ENCODE measurements at places on chromosomes 5 and 9. TPM values are rescaled to one million over a fixed set of nuclear protein-coding genes. Genes with fewer than 3 reads are reported as not detected.

- no peaks in the 10 kb centered on the region for H3K27me3 ChIP-seq
- no peak for DNase-seq
- peaks cover 34% of the 10 kb centered on the region for H3K36me3 ChIP-seq
- no peak overlapping the region for H3K4me3 ChIP-seq
- H3K27ac ChIP-seq: no peak overlapping the region
Observed at GRCh38 chr5:79392776-79393175, 121.2 kb downstream of the HOMER1 start.

DNA sequence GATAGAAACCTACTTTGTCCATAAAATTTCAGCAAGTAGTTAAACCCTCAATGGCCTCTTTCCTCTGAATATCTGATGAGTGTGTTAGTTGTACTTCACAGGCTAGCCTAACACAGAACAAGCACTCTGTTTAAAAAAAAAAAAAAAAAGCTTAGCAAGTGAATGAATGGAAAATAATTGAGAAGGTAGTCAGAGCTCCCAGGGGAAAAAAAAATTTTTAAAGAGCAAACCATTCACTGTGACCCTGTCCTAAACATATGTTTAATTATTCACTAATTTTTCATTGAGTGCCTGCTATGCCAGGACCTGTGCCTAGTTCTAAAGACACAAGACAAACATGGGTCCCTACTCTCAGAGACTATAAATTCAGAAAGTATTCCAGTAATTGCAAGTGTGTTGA, 69.3 kb downstream of the SH3RF2 start:
- no peaks in the 10 kb centered on the region for H3K36me3 ChIP-seq
- H3K4me1 ChIP-seq: no peaks in the 10 kb centered on the region
- no peaks in the 10 kb centered on the region for H3K27me3 ChIP-seq
- no peak overlapping the region for H3K4me3 ChIP-seq

DNA sequence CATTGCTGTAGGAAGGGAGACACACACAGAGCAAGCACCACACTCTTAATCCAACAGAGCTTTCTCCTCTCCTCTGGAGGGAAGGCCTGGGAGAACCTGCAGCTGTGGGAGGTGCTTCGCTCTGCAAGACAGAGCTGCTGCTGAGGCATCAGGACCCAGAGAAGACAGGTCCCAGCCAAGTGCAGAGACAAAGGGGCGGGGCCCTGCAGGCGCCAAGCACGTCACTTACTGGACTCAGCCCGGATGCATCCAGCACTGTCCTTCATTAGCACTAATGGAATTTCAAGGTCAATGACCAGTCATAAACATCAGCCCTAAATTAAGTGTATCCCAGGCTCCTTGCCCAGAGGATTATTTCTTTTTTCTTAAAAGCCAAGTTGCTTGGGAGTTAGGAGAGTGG, 337.1 kb upstream of the PANK3 start:
- H3K36me3 ChIP-seq: no peaks in the 10 kb centered on the region
- no peak overlapping the region for H3K27ac ChIP-seq
- DNase-seq: no peak
- H3K4me1 ChIP-seq: peaks cover 6% of the 10 kb centered on the region
- H3K4me3 ChIP-seq: no peak overlapping the region

GRCh38 chr9:97176206-97176605, 131.3 kb upstream of the CCDC180 start:
- no peak overlapping the region for H3K27ac ChIP-seq
- no peaks in the 10 kb centered on the region for H3K27me3 ChIP-seq
- H3K36me3 ChIP-seq: no peaks in the 10 kb centered on the region
- H3K4me3 ChIP-seq: no peak overlapping the region
- DNase-seq: no peak

- no peaks in the 10 kb centered on the region for H3K27me3 ChIP-seq
- no peak overlapping the region for H3K4me3 ChIP-seq
- DNase-seq: no peak
- no peaks in the 10 kb centered on the region for H3K36me3 ChIP-seq
Observed at GRCh38 chr9:5851445-5851844, 18.5 kb upstream of the ERMP1 start.

- H3K36me3 ChIP-seq: no peaks in the 10 kb centered on the region
- H3K4me3 ChIP-seq: no peak overlapping the region
- H3K4me1 ChIP-seq: no peaks in the 10 kb centered on the region
- DNase-seq: no peak
- H3K27ac ChIP-seq: no peak overlapping the region
- no peaks in the 10 kb centered on the region for H3K27me3 ChIP-seq
Observed at GRCh38 chr5:133729800-133730199, 117.5 kb upstream of the FSTL4 start.

DNA sequence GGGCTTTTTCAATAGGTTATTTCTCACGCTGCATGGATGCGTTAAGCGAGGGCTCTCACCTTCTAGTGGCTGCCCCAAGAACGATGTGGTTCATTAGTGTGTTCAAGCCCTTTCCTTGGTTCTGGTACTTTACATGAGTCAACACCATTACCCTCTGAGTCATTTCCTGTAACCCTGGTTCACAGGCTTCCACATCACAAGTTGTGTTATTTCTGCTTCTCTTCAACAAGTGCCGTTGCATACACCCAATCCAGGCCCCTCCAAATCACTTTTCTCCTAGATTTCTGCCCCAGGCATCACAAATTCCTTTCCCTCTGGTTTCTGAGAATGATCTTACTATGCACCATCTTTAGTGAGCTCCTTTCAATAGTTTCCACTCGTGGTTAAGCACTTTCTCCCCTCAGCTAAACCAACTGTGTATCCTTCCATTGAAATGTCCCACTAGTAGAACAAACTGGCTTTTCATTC, 69.5 kb upstream of the RAD23B start:
- H3K4me1 ChIP-seq: no peaks in the 10 kb centered on the region
- no peaks in the 10 kb centered on the region for H3K27me3 ChIP-seq
- H3K36me3 ChIP-seq: no peaks in the 10 kb centered on the region
- no peak overlapping the region for H3K4me3 ChIP-seq
- no peak for DNase-seq

- no peaks in the 10 kb centered on the region for H3K36me3 ChIP-seq
- no peaks in the 10 kb centered on the region for H3K27me3 ChIP-seq
- no peak overlapping the region for H3K27ac ChIP-seq
- H3K4me3 ChIP-seq: no peak overlapping the region
Observed at GRCh38 chr9:18379073-18379811, 94.7 kb upstream of the ADAMTSL1 start.

GRCh38 chr9:7937761-7938491, 138.3 kb upstream of the DMAC1 start:
- DNase-seq: no peak
- no peak overlapping the region for H3K4me3 ChIP-seq
- no peaks in the 10 kb centered on the region for H3K4me1 ChIP-seq
- H3K36me3 ChIP-seq: no peaks in the 10 kb centered on the region
- no peak overlapping the region for H3K27ac ChIP-seq
- no peaks in the 10 kb centered on the region for H3K27me3 ChIP-seq

DNA sequence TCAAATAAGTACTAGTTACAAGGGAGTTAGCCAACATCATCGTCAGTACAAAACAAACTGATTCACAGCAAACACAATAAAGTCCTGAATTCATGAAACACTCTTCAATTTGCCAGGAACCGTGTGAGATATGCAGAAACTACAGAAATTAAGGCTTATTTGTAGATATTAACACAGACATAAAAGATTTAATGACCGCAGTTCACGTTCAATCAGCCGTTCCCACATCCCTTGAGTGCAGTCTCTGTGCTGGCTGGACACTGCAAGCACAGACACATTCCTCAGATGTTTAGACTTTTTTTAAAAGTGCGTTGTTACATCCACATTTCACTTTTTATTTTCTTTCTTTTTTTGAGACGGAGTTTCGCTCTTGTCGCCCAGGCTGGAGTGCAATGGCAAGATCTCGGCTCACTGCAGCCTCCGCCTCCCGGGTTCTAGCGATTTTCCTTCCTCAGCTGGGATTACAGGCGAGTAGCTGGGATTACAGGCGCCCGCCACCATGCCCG, 566 bp upstream of the CEP78 start:
- peaks cover 4% of the 10 kb centered on the region for H3K36me3 ChIP-seq
- peak overlapping the region; percentile 69 for H3K27ac ChIP-seq
- no peaks in the 10 kb centered on the region for H3K27me3 ChIP-seq
- no peaks in the 10 kb centered on the region for H3K4me1 ChIP-seq

- DNase-seq: no peak
- no peaks in the 10 kb centered on the region for H3K27me3 ChIP-seq
- peaks cover 3% of the 10 kb centered on the region for H3K4me1 ChIP-seq
- H3K4me3 ChIP-seq: no peak overlapping the region
- no peaks in the 10 kb centered on the region for H3K36me3 ChIP-seq
Observed at GRCh38 chr5:16735101-16736060, 118.6 kb upstream of the RETREG1 start.

The HSPB3 gene
- total RNA-seq: 510 TPM

The PCDHA8 gene
- total RNA-seq: 0.18 TPM

The TOR1A gene
- 24.7 TPM for total RNA-seq

The NKD2 gene
- not detected for total RNA-seq

The GPR151 gene
- total RNA-seq: not detected

The TLE1 gene
- total RNA-seq: 56.5 TPM

The LOX gene
- total RNA-seq: 7.6 TPM

The DDX4 gene
- total RNA-seq: not detected
